ENCODE measurements at places on chromosomes 16 and 17. TPM values are rescaled to one million over a fixed set of nuclear protein-coding genes. Genes with fewer than 3 reads are reported as not detected.

The GSE1 gene
- total RNA-seq, result 42.7 TPM

The TPSAB1 gene
- total RNA-seq, result not detected

The MEOX1 gene
- not detected for total RNA-seq

The MFAP4 gene
- total RNA-seq, result not detected

The CHST6 gene
- not detected for total RNA-seq

The CALB2 gene
- 50.4 TPM for total RNA-seq

The ITGAL gene
- total RNA-seq, result not detected

The CMTM3 gene
- total RNA-seq, result 13.6 TPM

The CMTM1 gene
- total RNA-seq, result 3.5 TPM

The UMOD gene
- not detected for total RNA-seq

The KRT32 gene
- total RNA-seq, result not detected

The SLC47A1 gene
- total RNA-seq, result not detected

The C16orf92 gene
- not detected for total RNA-seq

The KRT39 gene
- not detected for total RNA-seq

The TBCD gene
- 60.7 TPM for total RNA-seq

The ADAP2 gene
- 1.3 TPM for total RNA-seq

The CRHR1 gene
- not detected for total RNA-seq

The LRRC46 gene
- not detected for total RNA-seq

The DNAAF8 gene
- total RNA-seq, result 0.38 TPM

The ZG16B gene
- 0.53 TPM for total RNA-seq

The MYL11 gene
- total RNA-seq, result not detected

The PMFBP1 gene
- not detected for total RNA-seq

The KRTAP16-1 gene
- not detected for total RNA-seq

The CIITA gene
- not detected for total RNA-seq

The FBXL19 gene
- 7.1 TPM for total RNA-seq

The ADORA2B gene
- total RNA-seq, result 19.5 TPM

The NPTX1 gene
- not detected for total RNA-seq

The KIF19 gene
- total RNA-seq, result not detected

The KRT25 gene
- not detected for total RNA-seq

The ABCA3 gene
- total RNA-seq, result not detected

The ZG16 gene
- not detected for total RNA-seq

The ATF7IP2 gene
- 13.1 TPM for total RNA-seq

The ANKRD40CL gene
- not detected for total RNA-seq

The SYT17 gene
- 0.29 TPM for total RNA-seq

The BAIAP3 gene
- 3.1 TPM for total RNA-seq

The CD300LF gene
- not detected for total RNA-seq

The ATP2A1 gene
- total RNA-seq, result 0.53 TPM

The DNASE1L2 gene
- total RNA-seq, result 1.4 TPM

The IL21R gene
- 0.34 TPM for total RNA-seq

The MYL4 gene
- 2.2 TPM for total RNA-seq

The ELAC2 gene
- total RNA-seq, result 37.7 TPM

The ADGRG3 gene
- not detected for total RNA-seq

The HBM gene
- total RNA-seq, result not detected

The DPEP2 gene
- total RNA-seq, result not detected

The CUEDC1 gene
- total RNA-seq, result 16.7 TPM

The PRSS27 gene
- total RNA-seq, result not detected
